Fibroblast of skin of left quadriceps (primary cell): ENCODE measurements at places on chromosomes 12 and 14.

DNA sequence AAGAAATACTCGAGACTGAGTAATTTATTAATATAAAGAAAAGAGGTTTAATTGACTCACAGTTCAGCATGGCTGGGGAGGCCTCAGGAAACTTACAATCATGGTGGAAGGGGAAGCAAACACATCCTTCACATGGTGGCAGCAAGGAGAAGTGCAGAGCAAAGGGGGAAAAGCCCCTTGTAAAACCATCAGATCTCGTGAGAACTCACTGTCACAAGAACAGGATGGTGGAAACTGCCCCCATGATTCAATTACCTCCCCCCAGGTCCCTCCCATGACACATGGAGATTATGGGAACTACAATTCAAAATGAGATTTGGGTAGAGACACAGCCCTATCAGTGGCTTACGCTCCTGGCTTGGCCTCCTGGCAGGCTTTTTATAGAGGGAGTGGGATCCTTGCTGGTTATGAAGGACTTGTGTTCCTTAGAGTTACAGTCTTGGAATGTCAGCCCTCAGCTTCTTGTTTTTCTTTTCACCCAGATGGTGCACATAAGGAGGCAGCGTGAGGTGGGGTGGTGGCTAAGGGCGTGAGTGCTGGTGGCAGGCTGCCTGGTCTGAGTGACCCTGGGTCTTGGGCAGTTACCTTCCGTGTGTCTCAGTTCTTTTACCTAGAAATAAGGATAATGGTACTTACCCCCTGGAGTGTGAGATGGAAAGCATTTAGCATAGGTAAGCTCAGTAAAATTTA, 25.7 kb downstream of the TRAF3 start:
- no peak for DNase-seq

DNA sequence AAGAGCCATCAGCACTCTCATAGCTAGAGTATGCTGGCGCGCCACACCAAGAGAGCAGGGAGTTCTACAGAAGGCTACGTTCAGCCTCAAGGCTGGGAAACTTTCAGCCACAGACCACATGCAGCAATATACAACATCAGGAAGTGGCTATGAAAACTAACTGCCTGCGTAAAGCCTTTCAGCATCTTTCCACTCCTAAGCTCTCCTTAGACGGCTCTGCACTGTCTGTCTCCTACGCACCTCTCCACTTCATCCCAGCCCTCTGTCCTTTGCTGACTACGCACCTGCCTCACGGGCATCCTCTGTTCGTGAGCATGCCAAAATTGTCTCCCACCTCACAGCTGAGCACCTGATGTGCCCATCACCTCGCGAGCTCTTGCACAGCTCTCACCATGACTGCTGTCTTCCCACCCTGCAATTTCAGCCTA, 9.7 kb downstream of the MPHOSPH9 start:
- no peak for DNase-seq

- DNase-seq, result no peak
Measured at GRCh38 chr14:92632546-92633273, 115.7 kb downstream of the LGMN start.

- DNase-seq, result no peak
Measured at GRCh38 chr14:32330351-32331111, 1.4 kb downstream of the AKAP6 start.

DNA sequence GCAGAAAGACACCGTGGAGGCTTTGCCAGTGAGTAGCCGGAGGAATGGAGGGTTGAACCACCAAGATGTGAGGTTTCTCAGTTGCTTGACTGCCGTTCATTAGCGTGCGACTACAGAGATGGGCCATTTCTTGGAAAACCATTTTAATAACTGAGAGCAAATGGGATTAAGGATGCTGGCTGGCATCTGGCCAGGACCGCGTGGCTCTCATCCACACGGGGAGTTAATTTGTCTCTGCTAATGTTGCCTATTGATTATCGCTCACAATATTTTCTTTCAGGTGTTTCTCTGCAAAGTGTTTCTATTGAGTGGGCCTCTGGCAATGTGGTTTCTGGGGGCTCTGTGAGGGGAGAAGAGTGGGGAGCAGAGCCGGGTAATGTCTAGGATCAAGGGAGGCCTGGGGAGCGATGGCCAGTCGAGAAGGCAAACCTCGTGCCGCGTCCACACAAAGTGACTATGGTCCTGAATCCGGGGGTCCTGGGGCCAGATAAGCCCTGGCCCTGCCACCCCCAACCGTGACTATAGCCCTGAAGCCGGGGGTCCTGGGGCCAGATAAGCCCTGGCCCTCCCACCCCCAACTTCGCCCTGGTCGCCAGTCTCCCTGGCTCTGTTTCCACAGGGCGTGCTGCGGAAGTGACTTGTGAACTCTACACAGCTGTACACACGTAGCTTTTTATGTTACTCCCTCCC, 110.6 kb downstream of the PRMT8 start:
- DNase-seq, result no peak

DNA sequence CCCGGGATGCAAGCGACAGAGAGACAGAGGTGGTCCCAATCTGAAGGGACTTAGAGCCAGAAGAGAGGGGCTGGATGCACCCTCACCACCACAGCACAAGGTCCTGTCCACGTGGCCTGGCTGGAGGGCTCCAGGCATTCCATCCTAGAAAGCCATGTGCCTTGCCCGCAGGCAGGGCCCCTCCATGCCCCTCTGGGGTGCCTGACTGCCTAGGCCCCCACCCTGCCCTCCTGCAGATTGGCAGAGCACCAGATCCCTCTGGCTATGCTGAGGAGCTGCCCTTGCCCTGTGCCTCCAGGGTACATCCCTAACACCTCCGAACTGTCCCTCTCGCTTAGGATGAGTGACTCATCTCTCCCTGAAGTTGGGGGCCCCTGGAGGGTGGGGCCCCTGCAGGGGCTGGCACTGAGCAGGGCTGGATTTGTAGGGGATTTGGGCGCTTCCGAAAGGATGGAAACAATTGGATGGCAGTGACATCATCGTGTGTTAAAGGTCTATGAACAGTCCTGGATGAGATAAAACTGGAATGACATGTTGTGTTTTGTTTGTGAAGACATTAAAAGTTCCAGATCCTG, 50.9 kb downstream of the CHGA start:
- DNase-seq, result no peak

- DNase-seq, result no peak
Measured at GRCh38 chr12:111586986-111587385, 12.1 kb downstream of the ATXN2 start.

DNA sequence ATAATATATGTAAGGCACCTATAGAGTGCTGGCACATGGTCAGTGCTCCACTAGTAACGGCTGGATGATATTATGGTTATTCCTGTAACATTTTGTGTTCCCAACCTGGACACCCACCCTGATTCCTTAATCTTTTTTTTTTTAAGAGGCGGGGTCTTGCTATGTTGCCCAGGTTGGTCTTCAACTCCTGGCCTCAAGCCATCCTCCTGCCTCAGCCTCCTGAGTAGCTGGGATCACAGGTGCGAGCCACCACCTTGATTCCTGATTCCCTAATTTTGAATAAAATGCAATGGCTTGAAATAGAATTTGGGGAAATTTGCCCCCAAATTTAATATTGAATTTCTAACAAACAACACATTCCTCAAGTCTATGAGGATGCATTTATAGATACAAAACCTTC, 7.4 kb downstream of the C14orf93 start:
- DNase-seq, result no peak

GRCh38 chr12:7937833-7938506, 2.0 kb upstream of the SLC2A3 start:
- no peak for DNase-seq

- DNase-seq, result no peak
Measured at GRCh38 chr12:68977909-68978610, 45.1 kb upstream of the CPM start.

GRCh38 chr12:21912318-21912717, 28.9 kb downstream of the ABCC9 start:
- DNase-seq, result peak; percentile 40

DNA sequence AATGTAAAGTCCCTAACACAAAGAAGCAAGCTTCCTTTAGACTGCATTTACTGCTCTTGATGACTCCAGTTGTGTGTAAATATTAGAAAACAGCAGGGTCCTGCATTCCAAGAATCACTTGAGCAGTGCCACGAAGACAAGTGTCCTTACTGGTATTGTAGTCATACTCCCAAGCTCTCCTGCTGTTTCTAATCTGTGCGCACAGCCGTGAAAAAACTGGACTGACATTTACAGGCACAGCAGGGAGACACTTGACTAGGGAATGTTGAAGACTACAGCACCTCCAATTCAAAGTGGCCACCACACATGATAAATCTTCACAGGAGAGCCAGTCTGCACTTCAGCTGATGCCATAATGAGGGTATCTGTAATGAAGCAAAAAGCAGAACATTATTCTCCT, 91.4 kb downstream of the VRK1 start:
- no peak for DNase-seq

GRCh38 chr12:92213166-92213565, 67.5 kb upstream of the BTG1 start:
- no peak for DNase-seq

DNA sequence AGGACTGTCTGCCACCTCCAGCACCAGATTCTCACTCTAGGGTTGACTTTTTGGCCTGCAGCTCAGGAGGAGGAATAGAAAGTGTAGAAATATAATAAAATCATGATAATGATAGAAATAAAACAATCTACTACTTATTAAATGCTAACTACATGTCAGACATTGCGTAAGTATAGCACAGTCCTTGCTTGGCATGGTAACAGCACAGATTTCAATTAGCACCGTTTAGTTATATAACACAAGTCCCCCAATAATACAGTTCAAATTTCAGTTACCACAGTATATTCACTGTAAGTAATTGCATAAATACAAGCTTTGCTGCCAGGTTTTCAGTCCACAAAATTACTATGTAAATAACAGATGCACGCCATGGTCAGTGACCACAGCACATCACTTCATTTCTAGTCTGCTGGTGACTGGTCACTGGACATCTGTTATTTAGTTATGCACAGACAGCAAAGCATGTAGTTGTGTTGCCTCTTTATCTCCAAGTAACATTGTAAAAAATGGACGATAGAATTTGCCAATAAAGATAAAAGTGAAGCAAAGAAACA, 6.5 kb upstream of the GLT8D2 start:
- no peak for DNase-seq

GRCh38 chr14:61221906-61222305, 59.2 kb downstream of the TMEM30B start:
- no peak for DNase-seq

GRCh38 chr12:58174316-58174715, 232.9 kb downstream of the ATP23 start:
- no peak for DNase-seq
